Pancreas (tissue), 10 donors: ENCODE measurements at places on chromosomes 7 and 10. TPM values are rescaled to one million over a fixed set of nuclear protein-coding genes. Genes with fewer than 3 reads are reported as not detected.

Gene KCNIP2
- total RNA-seq = 1.2 TPM

Gene SFTPA1
- 0.28 TPM for total RNA-seq

Gene CROT
- 2.2 TPM for total RNA-seq

Gene SDK1
- 27.7 TPM for total RNA-seq

Gene CALML5
- not detected for total RNA-seq

Gene MKI67
- total RNA-seq = 3.1 TPM

Gene MACROH2A2
- 11.2 TPM for total RNA-seq

Gene PKD2L1
- total RNA-seq = not detected

Gene NEUROD6
- not detected for total RNA-seq

Gene ODAD2
- total RNA-seq = not detected

DNA sequence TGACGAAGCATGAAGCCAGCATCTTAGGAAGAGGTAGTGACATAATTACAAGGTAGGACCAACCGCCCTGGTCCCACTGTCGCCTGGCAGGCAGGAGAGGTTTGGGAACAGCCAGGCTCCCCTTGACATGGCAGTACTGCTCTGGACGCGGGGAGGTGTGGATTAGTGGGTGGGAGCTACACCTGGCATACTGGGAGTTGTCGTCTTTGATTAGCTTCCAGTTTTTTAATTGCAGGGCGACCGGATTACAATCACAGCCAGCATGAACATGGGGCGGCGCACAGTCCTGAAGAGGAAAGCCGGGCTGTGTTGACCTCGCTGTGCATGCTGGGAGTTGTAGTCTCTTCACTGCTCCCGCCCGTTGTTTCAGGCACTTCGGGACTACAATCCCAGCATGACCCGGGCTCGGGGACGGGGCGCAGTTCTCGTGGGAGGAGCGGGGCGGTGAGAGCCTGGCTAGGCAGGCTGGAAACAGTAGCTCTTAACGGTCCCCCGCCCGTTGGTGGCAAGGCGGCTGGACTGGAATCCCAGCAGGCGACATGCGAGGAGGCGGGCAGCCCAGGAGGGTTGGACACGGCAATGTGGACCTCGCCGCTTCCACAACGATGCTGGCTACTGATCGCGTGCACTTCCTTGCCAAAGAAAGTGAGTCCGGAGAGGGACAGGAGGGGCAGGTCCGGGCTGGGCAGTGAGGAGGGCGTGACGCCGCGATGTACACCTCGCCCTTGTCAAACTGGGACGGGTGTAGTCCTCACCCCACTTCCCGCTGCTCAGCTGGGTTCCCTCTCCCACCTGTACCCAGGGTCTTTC lies 98.0 kb upstream of the ZNF722 start:
- peak; percentile 98 for DNase-seq

GRCh38 chr10:29646238-29646902 lies 11.6 kb upstream of the SVIL start:
- no peak for DNase-seq

GRCh38 chr7:96416116-96416515 lies 94.2 kb upstream of the SLC25A13 start:
- no peak for DNase-seq

- no peak for DNase-seq
Observed at GRCh38 chr7:135240441-135240840, 6.8 kb downstream of the STRA8 start.

DNA sequence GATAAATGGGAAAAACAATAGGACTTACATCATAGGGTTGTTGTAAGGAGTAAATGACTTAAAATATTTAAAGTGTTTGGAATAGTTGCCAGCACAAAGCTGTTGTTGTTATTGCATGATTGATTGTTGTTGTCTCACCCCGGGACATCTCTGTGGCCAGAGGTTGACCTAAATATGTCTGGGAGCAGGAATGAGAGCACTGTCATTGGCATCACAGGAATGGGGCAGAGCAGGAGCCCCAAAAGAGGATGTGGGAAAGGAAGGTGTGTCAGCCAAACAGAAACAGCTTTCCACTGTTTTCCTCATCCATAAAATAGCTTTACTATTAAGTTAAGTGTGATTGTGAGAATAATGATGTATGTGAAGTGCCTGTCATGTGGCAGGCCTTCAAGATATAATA lies 121.6 kb downstream of the TMEM168 start:
- no peak for DNase-seq

DNA sequence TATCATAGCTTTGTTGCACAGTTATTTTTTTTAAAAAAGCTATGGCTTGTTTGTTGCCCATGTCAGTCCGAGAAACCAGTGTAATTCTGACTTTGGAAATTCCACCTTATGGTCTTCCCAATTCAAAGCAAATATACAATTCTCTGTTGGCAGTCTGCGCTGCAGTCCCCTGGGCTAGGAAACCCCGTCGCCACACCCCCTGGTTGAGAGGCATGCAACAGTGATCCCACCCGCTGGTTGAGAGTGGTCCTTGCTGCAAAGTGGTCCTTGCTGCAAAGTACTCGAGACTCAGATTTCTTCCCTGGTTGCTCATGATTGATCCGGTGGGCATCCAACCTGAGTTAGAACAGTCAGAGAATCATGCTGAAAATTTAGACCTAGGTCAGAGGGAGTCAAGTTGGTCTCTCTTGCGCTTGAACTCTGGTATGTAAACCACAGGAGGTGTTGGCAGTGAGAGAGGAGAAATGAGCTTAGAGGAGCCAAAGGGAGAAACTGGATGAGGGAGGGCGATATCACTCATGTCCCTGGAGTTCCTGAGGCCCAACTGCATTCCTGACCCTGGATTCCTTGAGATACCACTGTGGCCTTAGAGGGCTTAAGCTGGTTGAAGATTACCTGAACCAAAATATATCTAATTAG lies 45.0 kb upstream of the STK17A start:
- DNase-seq = no peak

DNA sequence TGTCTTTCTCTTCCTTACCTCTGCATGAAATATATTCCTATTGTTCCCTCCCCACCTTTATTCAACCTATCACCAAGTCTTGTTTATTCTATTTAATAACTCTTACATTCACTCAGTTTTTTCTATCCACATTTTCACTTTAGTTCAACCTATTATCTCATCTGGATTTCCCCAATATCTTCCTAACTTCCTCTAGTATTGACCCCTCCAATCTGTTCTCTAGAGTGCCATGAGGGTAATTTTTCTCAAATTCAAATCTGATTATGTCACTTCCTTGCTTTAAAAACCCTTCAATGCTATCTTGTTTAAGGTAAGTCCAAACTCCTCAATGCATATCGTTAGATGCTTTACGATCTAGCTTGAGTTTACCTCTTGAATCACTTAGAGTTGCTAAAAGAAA lies 86.5 kb downstream of the SDHAF3 start:
- DNase-seq = no peak

GRCh38 chr7:75039166-75039565 lies 34.4 kb downstream of the RCC1L start:
- no peak for DNase-seq

- DNase-seq = no peak
Observed at GRCh38 chr10:25176421-25176968, 1.7 kb downstream of the GPR158 start.

DNA sequence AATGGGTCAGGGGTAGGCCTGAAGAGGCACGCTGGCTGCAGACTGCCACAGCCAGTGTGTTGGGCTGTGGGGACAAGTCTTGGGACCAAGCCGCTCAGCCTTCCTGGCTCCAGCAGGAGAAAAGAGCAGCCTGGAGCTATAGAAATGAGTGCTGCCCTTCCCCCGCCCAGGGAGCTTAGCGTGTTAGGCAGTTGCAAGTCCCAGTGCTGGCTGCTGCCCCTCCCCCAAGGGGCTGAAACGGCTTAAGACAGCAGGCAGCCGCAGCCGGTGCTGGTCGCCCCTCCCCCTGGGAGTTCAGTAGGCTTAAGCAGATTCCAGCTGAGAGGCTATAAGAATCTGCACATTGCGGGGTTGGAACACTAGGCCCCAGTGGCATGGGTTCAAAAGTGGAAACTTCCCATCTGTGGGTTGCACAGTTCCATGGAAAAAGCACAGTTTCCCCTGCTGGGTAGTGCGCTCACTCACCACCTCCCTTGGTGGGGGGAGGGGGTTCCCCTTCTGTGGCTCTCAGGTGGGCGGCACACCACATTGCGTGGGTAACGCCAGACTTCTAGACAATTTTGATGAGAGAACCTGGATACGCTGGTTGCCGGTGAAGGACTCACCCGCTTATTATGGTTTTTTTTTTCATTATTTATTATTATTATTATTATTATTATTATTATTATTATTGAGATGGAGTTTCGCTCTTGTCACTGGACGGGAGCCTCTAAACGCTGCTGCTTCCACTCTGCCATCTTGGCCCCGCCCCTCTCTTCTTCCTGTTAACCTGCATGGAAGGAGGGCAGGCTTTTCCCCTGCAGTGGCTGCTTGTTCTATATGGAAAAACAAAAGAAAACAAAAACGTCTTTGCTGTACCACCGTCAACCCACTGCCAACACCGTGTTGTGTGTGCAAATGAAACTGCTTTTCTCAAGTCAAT lies 151.1 kb downstream of the CXCL12 start:
- DNase-seq = no peak

- DNase-seq = no peak
Observed at GRCh38 chr10:74424565-74424964, 273.5 kb downstream of the ADK start.

DNA sequence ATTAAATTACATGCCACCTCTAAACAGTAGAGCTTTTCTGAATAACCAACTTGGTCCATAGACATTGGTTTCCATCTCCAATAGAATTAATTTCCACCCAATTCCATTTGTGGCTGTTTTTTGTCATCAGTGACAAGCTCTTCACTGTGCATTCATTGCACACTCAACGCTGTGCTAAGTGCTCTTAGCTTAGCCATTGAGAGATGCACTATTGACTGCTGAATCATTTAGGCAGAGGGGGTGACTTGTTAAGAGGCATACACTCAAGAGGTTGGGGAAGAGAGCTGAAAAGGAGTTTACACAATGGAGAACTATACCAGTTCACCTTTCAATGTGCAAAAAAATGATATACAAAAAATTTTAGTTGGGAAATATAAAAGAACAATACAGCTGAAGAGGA lies 31.9 kb upstream of the CBLL1 start:
- no peak for DNase-seq

DNA sequence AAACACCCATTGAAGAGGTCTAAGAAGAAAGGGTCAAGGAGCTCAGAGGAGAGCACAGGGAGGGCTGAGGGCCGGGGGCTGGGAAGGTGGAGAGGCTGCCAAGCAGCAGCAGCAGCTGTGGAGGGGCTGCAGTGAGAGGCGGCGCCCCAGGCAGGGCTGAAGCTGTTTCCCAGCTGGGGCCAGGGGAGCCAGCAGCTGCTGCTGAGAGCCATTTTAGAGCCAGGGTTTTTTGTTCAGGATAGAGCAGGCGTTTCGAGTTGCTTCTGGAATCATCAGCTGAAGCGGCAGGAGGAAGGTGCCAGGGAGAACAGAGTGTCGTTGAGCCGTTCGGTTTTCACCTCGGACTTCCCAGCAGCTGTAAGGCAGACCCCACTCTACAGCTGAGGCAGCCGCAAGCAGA lies 62.7 kb downstream of the LANCL2 start:
- no peak for DNase-seq

- no peak for DNase-seq
Observed at GRCh38 chr7:36521133-36521532, 131.5 kb downstream of the ANLN start.

- DNase-seq = no peak
Observed at GRCh38 chr7:50423860-50424259, 26.3 kb downstream of the FIGNL1 start.

DNA sequence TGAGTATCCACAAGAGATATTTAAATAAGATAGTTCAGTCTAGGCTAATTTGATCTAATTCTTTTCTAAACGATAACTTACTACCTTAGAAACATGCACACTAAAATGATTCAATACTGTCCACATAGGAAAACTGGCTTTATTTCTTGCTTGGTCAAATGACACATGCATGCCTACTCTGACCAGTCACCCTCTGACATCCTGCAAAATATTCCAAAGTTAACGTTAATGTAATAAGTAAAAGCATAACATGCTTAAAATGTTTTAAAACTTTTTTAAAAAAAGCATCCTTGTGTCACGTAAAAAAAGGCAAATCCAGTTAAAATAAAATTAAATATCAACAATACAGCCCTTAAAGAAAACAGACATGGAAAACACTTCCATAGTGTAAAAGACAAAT lies 70.2 kb downstream of the UBE2H start:
- no peak for DNase-seq

DNA sequence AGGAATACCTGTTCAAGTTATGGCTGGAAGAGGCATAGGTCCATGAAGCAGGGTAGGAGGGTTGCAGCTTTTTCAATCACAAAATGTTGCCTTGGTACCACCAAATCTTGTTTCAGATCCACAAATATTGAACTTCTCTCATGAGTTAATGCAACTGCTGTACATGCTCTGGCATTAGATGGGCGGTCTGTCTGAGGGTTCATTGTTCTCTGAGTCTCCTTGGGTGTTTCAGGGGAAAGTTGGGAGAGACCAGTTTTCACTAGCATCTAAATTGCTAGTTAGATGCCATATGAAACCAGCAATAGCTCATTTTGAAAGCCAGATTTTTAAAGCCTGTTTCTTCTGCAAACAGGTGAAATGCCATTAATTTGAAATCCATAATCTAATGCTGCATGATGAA lies 27.8 kb upstream of the ELMO1 start:
- DNase-seq = no peak

- DNase-seq = no peak
Observed at GRCh38 chr7:40468891-40469864, 334.4 kb downstream of the SUGCT start.

- no peak for DNase-seq
Observed at GRCh38 chr7:91957823-91958222, 17.2 kb downstream of the AKAP9 start.

- no peak for DNase-seq
Observed at GRCh38 chr10:133133471-133134231, 26.4 kb upstream of the KNDC1 start.

GRCh38 chr7:97506728-97507127 lies 225.2 kb upstream of the TAC1 start:
- DNase-seq = no peak

- no peak for DNase-seq
Observed at GRCh38 chr7:36942025-36942424, 217.7 kb upstream of the AOAH start.

DNA sequence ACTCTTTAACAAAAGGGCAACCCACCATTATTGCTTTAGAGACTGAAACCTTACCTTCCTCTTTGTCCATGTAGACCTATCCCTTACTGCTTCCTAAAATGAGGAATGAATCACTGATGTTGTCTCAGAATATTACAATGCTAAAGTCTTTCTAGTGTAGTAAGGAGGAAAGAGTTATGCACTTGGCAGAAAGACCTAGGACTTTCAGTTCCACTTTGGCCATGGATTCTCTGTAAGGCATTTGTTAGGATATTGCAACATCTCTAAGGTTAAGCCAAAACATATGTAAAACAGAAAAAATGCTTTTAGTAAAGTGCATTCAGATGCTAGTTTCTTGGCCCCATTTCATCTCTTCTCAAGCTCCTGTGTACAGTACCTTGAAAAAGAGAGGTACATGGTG lies 230.9 kb downstream of the PARD3 start:
- no peak for DNase-seq
